Right ventricle myocardium inferior (tissue), 1 donor: ENCODE measurements at places on chromosomes 16 and 17. TPM values are rescaled to one million over a fixed set of nuclear protein-coding genes. Genes with fewer than 3 reads are reported as not detected.

DNA sequence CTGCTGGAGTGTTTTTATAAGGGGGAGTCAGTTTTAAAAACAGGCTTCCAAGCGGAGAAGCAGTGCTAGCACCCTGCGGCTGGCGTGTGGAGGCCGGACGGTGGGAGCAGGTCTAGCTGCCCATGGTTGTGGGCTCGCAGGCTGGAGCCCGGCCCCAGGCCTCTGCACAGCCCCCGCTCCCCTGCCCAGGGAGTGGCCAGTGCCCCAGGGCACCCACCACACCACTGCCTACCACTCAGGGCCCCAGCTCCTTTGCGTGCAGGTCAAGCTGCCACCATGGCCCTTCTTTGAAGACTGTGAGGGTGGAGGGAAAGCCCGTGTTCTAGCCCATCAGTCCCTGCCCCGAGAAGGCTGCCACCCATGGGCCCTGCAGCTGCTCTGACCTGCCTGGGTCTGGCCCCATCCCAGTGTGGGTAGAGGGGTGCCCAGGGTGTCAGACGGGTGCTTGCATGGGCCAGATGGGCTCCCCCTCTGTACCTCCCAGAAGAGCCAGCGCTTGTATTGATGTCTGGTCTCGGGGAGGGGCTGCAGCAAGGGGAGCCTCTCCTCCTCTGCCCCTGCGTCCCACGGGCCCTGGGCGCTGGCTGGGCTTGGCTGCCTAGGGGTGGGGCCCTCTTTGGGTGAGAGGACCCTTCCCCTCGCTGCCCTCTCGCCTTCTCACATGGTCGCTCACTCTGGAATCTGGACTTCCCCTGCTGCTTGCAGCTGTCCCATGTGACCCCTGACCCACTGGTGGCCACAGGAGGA, 1.5 kb upstream of the NUDT16L1 start:
- DNase-seq = peak; percentile 51

DNA sequence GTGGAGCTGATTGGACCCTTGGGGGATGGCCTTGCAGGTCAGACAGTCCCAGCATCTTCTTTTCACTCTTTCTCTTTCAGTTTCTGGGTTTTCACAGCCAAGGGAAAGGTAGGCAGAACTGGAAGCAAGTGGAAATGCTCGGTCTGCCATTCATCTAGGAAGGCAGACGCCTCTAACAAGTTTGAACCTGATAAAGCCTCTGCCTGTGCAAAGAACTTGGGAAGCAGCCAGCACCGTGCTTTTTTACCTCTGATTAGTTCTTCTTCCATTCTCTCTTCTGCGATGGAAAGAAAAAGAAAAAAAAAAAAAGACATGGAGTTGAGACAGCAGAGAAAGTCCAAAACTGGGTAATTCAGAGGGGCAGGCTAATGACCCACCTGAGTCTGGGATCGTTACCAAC, 997.8 kb upstream of the EEF2KMT start:
- no peak for DNase-seq

GRCh38 chr16:64217789-64218535, 903.9 kb downstream of the CDH11 start:
- no peak for DNase-seq

GRCh38 chr17:14165616-14166015, 71.0 kb downstream of the CDRT15 start:
- DNase-seq = no peak

GRCh38 chr16:72884573-72884972, 163.4 kb downstream of the ZFHX3 start:
- DNase-seq = no peak

DNA sequence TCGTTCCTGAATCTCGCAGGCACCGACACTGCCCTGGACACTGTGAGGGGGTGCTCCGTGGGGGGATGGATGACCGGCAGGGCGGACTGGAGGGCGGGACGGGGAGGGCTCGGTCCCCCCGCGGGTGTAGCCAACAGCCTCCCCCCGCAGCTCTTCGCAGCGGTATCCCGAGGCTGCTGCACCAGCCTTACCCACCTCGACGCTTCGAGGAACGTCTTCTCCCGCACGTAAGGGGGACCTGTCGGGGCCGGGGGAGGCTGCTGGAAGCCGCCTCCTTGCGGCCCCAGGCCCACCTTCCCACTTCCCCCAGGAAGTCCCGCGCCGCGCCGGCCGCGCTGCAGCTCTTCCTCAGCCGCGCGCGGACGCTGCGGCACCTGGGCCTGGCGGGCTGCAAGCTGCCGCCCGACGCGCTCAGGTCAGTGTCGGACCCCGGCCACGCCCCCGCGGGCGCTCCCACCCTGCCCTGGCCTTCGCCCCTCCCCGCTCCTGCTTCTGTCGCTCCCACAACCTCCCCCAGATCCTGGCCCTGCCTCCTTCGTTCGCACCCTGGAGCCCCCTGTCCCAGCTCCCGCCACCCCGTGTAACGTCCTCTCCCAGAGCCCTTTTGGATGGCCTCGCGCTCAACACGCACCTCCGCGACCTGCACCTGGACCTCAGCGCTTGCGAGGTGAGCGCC, 3.3 kb downstream of the CARMIL2 start:
- DNase-seq = no peak

GRCh38 chr16:56275076-56275475, 83.8 kb downstream of the GNAO1 start:
- no peak for DNase-seq

- no peak for DNase-seq
Measured at GRCh38 chr16:54927125-54928015, 3.3 kb upstream of the IRX5 start.

GRCh38 chr16:72149676-72150464, 22.1 kb downstream of the PMFBP1 start:
- DNase-seq = no peak

- no peak for DNase-seq
Measured at GRCh38 chr16:84161801-84162200, 16.7 kb downstream of the DNAAF1 start.

GRCh38 chr16:27703121-27703520, 153.2 kb downstream of the KATNIP start:
- DNase-seq = no peak

- DNase-seq = no peak
Measured at GRCh38 chr17:17905036-17905320, 67.2 kb downstream of the TOM1L2 start.

DNA sequence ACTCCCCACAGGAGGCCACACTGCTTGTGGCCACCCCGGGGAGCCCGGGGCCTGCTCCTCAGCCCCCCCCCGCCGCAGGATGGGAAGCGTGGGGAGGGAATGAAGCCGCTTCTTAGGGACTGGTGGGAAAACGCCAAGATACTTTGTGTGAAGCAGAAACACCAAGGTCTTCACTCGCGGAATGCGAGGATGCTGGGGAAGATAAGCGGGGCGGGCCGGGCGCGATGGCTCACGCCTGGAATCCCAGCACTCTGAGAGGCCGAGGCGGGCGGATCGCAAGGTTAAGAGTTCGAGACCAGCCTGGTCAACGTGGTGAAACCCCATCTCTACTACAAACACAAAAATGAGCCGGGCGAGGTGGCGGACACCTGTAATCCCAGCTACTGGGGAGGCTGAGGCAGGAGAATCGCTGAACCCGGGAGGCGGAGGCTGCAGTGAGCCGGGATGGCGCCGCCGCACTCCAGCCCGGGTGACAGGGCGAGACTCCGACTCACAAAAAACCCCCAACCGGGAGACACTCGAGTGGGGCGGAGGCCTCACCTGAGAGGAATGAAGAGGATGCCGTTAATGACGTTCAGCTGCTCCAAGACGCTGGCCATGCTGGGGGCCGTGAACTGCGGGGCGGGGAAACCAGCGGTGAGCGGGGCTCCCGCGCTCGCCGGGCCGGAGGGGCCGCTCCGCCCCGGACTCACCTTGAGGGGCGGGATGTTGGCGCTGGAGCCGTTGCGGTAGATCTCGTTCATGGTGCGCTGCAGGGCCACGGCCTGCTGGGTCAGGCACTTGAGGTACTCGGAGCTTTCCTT, 20.3 kb downstream of the CLUH start:
- DNase-seq = no peak

DNA sequence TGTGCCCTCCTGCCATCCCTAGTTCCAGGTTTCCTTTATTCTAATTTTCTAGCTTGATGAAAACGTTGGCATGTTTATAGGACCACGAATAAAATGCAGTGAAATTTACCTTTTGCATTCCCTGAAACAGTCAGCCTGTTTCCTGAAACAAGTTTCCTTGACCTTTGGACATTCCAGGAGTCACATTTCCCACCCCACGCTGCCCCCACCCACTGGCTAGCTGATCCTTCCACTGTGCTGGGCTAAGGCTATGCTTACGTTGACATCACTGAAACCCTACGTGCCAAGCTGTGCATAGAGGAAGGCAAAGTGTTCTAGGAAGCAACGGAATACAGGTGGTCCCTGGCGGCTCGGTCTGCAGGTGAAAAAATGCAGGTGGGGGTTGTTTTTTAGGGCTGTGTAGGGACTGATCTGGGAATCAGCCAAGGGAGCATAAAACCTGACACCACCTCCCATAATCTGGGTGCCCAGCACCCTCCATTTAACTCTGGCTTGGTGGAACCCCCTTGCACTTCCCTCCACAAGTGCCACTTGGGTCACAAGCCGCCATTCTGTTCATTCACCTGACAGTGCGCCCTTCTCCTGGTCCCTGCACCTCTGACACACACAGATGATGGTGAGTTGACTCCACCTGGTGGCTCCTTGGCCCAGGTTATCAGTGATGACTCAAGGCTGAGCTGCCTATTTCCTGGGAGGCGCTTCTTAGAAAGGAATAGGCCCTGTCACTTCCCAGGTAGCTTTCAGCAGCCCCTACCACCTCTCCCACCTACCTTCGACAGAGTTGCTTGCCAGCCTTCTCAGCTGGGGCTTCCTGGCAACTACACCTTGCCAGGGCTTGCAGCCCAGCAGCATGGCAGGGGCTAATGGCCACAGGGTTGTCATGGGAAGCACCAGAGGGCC, 83.7 kb downstream of the N4BP1 start:
- DNase-seq = no peak

DNA sequence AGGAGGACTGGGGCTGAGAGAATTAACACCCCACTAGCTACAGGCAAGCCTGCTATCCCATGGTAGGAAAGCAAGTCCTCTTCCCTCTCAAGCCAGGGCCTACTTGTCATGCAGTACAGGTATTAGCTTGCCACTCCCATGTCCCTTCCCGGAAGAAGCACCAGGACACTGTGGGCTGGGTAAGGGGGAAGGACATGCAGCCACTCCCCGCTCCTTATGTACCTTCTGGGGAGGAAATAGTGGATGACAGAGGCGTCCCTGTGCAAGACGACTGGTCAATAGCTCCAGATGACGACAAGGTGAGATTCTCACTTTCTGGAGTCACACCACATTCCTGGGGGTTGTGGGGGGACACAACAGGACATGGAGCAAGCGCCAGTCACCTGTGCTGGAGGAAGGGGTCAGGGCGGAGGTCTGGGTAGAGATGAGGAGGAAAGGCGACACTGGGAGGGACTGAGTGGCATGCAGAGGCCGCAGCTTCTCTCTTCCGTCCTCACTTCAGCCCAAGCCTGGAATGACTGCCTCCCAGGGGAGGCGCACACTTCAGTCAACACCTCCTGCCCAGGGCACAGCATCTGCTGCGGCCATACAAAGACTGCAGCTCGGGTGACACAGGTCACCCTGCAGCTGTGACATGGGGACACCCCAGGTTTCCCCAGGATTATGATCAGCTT, 15.1 kb upstream of the FOXJ1 start:
- no peak for DNase-seq

- DNase-seq = no peak
Measured at GRCh38 chr17:16491131-16491702, 776 bp downstream of the LRRC75A start.

GRCh38 chr16:54454616-54455015, 168.0 kb upstream of the IRX3 start:
- DNase-seq = no peak

DNA sequence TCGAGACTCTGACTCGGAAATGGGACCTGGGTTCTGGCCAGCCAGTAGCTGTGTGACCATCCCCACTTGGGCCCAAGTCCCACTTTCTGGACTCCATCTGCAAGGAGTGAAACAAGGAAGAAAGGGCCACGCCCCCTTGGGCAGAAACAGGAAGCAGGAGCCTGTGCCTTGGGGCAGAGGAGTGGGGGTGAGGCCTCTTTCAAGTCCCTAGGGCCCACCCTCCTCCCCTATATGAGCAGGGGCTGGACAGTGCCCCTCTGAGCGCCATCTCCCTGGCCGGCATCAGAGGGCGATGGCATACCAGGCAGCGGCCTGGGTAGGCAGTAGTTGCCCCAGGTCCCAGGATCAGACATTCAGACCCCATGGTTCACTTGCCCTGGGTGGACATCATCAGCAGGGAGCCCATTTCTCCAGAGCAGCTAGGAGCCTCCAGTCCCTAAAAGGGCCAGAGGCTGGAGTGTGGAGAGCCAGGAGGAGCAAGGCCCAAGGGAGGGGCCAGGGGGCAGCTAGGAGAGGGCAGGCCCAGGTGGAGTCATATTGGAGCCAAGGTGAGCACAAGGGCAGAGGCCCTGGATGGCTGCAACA, 7.1 kb downstream of the BCAR1 start:
- DNase-seq = no peak

DNA sequence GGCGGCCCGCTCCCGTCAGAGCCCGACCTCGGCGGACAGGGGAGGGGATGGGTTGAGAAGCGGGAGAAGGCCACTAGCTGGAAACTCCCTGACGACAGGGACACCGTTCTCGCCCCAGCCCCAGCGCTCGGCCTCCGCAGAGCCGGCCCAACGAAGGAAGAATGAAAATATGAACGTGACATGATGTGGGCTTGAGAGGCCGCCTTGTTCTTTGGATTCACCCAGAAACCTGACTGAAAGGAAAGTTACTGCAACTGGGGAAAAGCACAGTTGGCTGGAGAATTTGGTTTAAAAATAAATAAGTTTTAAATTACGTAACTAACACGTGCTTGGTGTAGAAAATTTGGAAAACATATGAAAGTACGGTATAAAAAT, 21.1 kb downstream of the NPTX1 start:
- no peak for DNase-seq

DNA sequence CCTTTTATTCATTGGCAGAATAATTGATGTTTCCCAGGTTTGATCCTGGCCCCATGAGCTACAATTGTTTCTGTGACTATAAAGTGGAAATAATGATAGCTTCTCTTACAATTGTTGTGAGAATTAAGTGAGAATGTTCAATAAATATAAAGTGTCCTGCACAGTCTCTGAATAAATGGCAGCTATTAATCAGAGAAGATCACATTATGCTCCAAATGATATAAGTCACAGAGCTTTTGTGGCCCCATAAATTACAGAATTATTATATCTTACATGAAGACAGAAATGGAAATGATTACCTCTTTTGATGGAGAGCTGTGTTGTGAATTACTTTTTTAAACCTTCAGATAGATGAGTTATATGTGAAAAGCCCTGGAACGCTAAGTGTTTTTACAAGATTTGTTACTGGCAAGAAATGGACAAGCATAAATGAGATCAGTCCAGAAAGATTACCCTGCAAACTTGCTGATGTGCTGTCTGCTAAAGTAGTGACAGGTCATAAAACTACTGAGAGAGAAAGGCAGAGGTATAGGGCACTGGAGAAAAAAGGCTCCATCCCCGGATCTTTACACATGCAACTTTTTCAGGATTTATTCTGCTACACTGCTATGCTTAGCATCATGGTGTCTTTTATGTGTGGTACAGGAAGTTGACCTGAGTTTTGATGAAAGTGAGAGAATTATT, 750.9 kb upstream of the GOT2 start:
- no peak for DNase-seq

- DNase-seq = no peak
Measured at GRCh38 chr17:41009301-41009760, 403 bp upstream of the KRTAP3-1 start.

GRCh38 chr17:3845291-3845620, 790 bp downstream of the NCBP3 start:
- DNase-seq = no peak

Gene ACSM2A
- not detected for total RNA-seq

Gene MYLK3
- 261 TPM for total RNA-seq

Gene KIF19
- 0.16 TPM for total RNA-seq

Gene CMTM3
- 11.8 TPM for total RNA-seq

Gene CTF1
- total RNA-seq = 8.7 TPM

Gene IGSF6
- total RNA-seq = 3.0 TPM

Gene MT4
- total RNA-seq = not detected

Gene CACNG5
- total RNA-seq = not detected

Gene GNGT2
- 2.5 TPM for total RNA-seq

Gene CTRL
- total RNA-seq = 0.81 TPM
